Stimulated activated CD4-positive, alpha-beta T cell treated with anti-CD3 and anti-CD28 coated beads, Interleukin-15, amount 100 ng/mL, for 48 hours (primary cell): ENCODE measurements at places on chromosomes 3 and 15.

- DNase-seq: peak; percentile 58
Measured at GRCh38 chr3:112013058-112013783, 14.5 kb downstream of the TAGLN3 start.

GRCh38 chr3:37986479-37987314, 3.9 kb upstream of the VILL start:
- DNase-seq: no peak

- peak; percentile 27 for DNase-seq
Measured at GRCh38 chr3:38649500-38650247, at the start of gene SCN5A. SCN5A (minus strand) TSS chr3:38649687; CDS start chr3:38633307, 16,380 bp downstream.

DNA sequence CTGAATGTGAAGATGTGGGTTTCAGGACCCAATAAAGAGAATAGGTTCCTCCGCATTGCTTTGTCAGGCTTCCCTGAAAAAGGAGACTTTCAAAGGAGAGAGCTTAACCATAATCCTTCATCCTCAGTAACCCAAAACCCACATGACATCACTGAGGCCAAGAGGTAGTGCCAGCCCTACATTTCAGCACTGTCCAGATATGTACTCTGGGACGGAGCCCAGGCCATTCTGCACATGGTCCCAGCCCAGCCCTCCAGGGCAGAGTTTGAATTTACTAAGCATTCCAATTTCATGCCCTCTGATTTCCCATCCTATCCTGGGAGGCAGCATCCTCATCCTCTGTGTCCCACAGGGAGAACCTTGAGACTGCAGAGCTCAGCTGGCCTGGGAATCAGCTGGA, 210.5 kb downstream of the GABRB3 start:
- DNase-seq: no peak

DNA sequence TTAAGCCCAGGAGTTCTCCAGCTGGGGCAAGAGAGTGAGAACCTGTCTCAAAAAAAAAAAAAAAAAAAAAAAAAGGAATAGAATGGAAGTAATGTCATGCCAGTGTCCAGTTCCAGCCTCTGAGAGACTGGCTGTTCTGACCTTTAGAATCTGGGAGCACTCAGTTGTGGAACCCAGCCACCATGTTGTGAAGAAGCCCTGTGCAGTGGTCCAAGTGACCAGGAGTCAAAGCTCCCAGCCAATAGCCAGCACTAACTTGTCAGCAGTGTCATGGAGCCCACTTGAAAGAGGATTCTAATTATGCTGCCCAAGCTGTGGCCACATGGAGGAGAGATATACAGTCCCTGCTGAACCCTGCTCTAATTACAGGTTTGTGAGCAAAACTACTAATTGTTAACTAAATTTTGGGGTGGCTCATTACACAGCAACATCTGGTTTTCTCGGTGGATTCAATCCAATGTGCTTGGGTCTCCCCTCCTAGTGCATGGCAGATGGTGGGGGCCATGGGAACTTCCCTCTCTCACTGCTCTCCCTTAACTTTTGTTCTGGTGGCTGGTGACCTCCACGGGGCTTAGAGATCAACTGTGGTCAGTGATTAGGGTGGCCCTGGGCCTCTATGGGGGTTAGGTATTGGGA, 55.5 kb downstream of the CLEC3B start:
- no peak for DNase-seq

DNA sequence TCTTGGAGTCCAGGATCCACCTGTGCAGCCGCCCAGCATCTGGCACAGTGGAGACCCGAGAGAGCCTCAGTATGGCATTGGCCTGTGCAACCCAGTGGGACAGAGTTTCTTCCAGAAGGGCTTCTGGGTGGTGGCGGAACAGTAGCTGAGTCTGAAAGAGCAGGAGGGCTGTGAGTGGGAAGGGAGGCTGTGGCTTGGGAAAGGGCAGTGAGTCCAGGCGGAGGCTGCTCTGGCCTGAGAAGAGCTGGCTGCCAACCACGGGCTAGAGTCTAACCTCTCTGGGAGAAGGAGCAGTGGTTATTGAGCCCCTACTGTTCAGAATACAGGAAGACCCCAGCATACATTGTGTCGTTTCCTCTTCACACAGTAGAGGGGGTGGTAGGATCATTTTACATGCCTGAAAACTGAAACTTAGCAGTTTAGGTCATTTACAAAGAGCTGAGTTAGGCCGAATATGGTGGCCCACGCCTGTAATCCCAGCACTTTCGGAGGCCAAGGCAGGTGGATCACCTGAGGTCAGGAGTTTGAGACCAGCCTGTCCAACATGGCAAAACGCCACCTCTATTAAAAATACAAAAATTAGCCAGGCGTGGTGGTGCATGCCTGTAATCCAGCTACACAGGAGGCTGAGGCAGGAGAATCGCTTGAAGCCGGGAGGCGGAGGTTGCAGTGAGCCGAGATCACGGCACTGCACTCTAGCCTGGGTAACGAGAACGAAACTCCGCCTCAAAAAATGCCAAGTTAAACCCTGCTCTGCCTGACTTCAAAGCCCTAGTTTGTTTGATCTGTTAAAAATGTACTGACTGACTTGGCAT, 3.2 kb downstream of the AEN start:
- no peak for DNase-seq

DNA sequence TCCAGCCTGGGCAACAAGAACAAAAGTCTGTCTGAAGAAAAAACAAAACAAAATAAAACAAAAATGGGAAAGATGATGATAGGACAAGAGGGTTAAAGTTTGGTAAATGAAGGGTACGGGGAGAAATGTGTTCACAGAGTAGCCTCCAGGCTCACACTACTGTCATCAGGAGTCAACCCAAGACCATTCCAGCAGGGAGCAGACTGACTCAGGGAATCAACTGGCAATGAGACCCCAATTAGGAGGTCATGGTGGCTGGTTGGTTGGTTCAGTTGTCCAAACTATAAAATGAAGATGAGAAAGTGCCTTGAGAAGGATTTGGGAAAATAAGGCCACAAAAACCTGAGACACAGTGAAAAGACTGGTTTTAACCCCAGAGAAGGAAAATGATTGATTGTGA, 51.8 kb downstream of the KLHL6 start:
- DNase-seq: no peak

DNA sequence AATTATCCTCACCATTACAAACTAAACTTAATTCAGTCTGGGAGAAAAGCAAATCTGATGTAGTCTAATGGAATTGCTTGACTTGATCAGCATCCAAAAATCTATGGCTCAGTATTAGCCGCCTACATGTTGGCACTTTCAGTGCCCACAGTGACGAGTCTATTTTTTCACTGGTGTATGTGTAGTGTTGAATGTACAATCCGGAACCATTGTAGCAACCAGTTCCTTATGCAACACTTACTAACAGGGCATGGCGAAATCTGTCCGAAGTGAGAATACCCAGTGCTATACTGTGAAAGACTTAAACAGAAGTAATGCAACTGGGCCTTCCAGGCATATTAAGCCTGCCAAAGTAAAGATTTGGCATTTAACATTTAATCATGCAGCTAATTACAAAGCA, 18.6 kb downstream of the LRRN1 start:
- no peak for DNase-seq

DNA sequence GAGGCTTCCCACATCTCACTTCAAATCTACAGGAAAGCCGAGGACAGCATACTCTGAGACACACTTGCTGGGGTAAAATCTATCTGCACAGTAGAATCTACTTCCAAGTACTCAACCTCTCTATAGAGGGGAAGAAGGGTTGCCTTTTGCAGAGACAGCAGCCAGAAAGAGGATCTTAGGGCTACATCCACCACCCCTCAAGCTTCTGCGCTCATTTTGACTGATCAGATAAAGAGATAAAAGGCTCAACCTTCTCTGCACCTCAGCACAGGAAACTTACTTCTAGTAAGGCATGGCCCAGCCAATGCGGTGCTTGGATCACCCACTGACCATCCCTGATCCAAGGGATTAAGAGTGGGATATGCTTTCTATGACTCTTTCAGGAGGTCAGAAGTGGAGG, 6.9 kb upstream of the SLC9A9 start:
- no peak for DNase-seq

DNA sequence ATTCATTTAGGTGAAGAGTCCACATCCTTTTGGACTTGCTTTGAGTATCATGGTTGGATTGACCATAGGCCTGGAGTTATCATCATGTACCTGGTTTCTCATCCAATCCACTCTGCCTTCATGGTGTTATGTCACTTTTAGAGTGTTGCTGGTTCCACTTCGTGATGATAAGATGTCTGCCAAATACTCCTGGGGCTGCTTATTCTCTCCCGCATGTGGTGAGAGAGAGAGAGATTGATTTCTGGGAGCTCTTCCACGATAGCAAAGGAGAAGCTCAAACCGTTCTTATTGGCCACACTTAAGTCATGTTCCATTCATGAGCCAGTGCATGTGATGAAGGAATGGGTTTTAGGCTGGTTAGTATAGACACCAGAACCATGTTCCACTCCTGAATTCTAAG, 47.6 kb downstream of the MITF start:
- DNase-seq: no peak

- no peak for DNase-seq
Measured at GRCh38 chr3:114307222-114307830, 13.5 kb downstream of the TIGIT start.
